ENCODE measurements at places on chromosomes 2 and 18.

- no peak for DNase-seq
Observed at GRCh38 chr18:79397247-79397829, 1.6 kb downstream of the NFATC1 start.

- DNase-seq = no peak
Observed at GRCh38 chr18:44156126-44156525, 524.6 kb upstream of the SETBP1 start.

- DNase-seq = no peak
Observed at GRCh38 chr2:132911726-132912724, 242.0 kb upstream of the LYPD1 start.

- no peak for DNase-seq
Observed at GRCh38 chr2:168165397-168165796, 82.0 kb downstream of the STK39 start.

DNA sequence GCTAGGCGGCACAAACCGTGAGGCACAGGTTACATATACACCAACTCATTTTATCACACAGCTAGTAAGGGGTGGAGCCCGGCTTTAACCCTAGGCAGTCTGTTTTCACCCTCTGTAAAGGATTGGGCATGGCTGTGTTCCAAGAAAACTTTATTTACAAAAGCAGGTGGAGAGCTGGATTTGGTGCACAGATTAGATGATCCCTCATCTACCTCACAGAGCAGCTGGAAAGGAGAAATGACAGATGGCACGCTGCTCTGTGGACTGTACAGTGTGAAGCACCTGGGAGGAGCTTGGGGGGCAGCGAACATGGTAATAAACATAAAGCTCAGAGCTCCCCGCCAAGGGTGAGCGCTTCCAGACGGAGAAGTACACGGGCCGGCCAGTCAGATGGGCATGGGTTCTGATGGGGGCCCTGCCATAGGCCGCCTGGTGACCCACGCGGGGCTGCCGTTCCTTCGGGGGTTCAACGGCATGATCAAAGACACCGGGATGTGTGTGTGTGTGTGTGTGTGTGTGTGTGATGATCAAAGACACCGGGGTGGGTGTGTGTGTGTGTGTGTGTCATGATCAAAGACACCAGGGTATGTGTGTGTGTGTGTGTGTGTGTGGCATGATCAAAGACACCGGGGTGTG is 862 bp upstream of the TMEM177 start:
- no peak for DNase-seq

DNA sequence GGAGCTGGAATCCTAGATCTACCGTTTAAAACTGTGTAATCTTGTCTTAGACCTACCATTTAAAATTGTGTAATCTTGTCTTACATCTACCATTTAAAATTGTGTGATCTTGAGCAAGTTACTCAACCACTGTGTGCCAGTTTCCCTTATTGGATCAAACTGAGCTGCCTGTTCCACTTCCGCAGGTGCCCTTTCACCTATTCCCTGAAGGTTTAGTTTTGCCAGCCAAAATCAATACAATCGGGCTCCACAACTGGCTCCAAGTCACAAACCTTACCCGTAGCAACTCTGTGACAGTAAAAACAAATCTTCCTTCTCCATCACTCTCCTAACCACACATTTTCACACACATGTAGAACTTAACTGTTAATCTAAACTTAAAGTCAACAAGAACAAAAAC is 20.1 kb downstream of the DOCK10 start:
- DNase-seq = no peak

- no peak for DNase-seq
Observed at GRCh38 chr2:136751406-136751805, 13.9 kb upstream of the THSD7B start.

GRCh38 chr2:118854507-118855345 is 7.3 kb upstream of the EN1 start:
- no peak for DNase-seq

- no peak for DNase-seq
Observed at GRCh38 chr2:10305715-10306114, 3.0 kb downstream of the HPCAL1 start.

DNA sequence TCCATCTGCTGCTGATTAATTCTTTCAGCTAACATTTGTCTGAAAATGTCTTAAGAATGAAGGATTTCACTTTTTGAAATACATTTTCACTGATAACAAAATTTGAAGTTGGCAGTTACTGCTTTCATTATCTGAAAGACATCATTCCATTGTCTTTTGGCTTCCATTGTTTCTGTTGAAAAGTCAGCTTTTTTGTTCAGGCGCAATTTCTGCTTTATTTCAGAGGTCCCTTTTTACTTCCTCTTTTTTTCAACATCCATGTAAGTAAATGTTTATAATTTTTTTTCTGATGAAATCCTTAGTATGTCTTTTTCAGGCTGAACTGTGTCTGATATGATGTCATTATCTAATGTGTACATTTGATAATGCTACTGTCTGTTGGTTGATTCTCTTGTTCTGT is 184.2 kb downstream of the RND3 start:
- DNase-seq = no peak

- DNase-seq = no peak
Observed at GRCh38 chr2:40251137-40251536, 200.8 kb downstream of the SLC8A1 start.

DNA sequence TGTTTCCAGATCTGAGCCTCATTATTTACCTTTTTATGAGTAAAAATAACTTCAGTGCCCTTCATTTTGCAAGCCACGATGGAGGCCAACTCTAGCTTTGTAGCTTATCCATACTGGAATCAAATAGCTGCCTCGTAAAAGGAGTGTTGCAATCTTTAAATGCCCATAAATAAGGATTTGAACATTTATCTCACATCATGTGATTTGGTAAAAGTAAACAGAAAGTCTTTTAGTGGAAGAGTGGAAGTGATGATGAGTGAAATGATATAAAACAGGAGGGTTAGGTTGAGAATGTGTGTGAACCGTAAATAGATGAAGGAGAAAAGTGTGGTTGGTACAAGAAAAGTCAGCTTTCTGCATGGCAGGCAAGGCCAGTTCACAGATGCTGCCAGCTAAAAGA is 348.9 kb downstream of the OSR1 start:
- no peak for DNase-seq

- no peak for DNase-seq
Observed at GRCh38 chr18:54961016-54961423, 1.8 kb upstream of the CCDC68 start.
